Activated effector memory CD4-positive, alpha-beta T cell treated with Interleukin-2 at 50 U/mL for 16 hours (primary cell): ENCODE measurements at places on chromosomes 4 and X.

GRCh38 chr4:176849076-176849475 is 56.4 kb upstream of the VEGFC start:
- DNase-seq, result no peak

GRCh38 chr4:159209249-159209648 is 106.4 kb downstream of the RAPGEF2 start:
- no peak for DNase-seq

- no peak for DNase-seq
Measured at GRCh38 chr4:168664242-168664891, 167.5 kb downstream of the PALLD start.

DNA sequence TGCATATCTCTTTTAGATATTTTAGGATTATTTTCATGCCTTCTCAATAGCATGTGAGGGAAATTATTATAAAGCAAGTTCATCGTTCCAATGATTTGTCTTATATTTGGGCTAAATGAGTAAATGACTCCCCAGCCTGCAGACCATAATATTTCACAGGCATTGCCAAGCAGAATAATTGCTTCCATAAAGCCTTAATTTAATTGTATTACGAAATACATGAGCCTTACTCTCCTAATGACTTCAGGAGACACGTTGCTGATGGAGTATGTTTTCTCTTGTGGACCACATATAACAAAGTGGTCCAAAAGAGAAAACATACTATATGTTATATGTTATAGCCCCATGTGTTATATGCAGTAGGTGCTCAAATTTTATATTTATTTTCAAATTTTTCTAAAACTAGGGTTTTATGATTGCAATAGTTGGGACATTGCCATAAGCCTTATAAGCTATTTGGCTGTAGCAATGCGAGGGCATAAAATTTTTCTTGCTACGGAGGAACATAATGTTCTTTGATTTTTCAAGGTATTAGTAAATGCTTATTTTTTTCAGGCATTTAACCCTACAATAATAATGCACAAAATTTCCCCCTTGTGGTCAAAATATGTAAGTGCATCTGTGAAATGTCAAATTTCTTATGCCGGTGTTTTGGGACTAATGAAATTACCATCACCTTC is 26.2 kb upstream of the TMPRSS11D start:
- DNase-seq, result no peak

GRCh38 chr4:6467600-6467999 is 4.8 kb downstream of the PPP2R2C start:
- DNase-seq, result no peak

DNA sequence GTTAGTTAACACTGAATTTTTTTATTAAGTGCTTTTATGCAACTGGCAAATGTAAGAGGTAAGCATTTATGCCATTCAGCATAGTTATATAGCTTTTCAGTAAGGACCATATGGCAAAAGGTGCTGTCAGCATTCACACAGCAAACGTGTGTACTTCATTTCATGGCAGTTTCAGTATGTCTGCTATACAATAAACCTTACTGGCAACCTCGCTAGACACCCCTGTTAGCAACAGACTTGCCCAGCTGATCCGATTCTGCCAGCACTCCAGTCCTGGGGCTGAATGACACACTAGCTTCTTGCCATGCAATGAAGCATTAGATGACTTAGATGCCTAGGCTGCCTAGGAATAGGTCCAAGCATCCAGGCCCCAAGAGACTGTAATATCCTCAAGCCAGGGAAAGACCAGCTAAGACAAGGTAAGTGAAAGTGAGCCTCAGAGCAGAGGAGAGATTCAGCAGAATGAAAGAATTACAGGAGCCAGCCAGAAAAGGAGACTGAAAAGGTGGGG is 47.3 kb upstream of the DOCK11 start:
- no peak for DNase-seq

- DNase-seq, result no peak
Measured at GRCh38 chr4:145709843-145710242, 29.9 kb downstream of the C4orf51 start.

DNA sequence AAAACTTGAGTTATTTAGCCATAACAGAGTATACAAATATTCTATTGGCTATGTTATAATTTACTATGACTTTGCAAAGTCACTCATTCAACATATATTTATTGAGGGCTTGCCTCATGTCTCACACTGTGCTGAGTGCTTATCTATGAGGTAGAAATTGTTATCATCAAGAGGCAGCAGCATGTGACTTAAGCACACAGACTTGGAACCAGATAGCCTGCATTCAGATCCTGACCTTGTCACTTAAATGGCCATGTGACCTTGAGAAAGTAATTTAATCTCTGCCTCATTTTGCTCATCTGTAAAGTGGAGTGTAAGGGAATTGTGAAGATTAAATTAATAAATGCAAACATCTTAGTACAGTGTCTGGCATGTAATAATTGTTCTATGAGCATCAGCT is 10.1 kb upstream of the EXOSC9 start:
- no peak for DNase-seq

- no peak for DNase-seq
Measured at GRCh38 chrX:133090236-133090809, 6.6 kb downstream of the USP26 start.

DNA sequence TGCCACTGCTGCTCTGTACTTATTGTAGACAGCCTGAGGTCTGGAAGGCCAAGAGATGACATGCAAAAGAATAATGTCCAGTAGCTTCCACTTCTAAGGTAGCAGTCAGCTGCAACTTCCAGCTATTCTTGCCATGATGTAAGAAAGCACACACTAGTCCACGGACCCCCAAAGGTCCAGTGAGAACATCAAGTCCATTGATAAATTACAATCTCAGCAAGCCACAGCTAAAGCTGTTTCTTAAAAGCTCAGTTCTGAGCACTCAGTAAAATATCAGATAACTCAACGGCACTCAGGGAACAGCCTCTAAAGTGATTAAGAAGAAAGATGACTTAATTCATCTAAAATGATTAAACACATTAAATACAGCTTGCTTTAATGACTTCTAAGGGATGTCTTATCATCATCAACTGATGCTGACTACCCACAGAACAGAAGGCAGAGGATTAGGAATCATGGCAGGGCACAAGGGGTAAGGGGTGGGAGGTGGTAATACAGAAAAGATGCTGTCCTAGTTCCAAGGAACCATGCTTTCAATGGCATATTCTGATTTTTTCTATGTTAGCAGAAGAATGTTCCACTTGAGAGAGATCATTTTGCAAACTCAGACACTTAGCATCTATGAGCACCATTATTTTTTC is 99.1 kb upstream of the CBR4 start:
- no peak for DNase-seq

DNA sequence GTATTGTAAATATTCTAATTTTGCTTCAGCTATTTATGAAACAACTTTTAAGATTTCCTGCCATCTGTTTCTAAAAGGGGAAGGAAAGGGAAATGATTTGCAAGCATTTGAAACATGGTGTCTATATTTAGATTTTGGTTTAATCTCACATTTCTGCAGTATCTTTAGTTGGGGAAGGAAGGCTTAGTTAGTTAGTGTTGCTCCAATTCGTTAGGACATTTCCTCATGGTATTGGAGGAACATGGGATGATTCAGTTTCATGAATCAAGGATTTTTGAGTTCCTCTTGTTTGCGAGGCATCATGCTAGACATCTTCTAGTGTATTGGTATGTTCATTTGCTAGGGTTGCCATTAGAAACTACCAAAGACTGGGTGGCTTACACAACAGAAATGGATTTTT is 20.5 kb upstream of the TMEM192 start:
- DNase-seq, result no peak

DNA sequence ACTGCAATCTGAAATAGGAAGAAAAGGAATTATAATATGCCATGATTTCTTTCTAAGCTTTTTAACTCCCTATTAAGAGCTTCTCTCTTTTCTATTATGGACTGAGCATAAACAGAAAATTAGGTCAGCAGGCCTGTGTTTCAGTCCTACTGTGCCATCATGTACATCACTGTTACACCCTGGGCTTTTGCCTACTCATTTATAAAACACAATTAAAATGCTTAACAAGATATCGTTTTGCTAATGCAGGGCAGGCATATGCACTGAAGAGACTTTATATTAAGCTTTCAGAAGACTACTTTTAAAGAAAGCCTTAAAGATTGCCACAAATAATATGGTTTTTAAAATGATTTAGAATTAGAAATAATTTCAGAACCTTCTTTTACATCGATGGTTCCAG is 828 bp upstream of the BBS12 start:
- DNase-seq, result no peak

DNA sequence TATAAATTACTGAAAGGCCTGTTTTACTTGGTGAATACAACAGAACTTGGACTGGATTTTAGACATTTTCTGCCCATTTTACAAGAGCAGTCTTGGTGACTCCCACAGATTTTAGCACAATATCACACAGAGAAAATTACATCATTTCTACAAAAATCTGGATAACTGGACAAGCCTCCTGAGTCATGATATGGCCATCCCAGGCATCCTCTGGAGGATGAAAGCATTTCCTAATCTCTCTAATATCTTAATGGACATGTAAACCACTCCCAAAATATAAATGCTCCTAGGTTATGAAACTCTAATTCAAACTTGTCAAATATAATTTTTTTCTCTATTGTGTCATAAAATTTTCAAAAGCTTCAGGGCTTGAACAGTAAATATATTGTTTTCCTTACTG is 1170.8 kb upstream of the PCDH7 start:
- DNase-seq, result no peak
